Spinal cord (tissue), 10 donors: ENCODE measurements at places on chromosomes 5 and 9.

DNA sequence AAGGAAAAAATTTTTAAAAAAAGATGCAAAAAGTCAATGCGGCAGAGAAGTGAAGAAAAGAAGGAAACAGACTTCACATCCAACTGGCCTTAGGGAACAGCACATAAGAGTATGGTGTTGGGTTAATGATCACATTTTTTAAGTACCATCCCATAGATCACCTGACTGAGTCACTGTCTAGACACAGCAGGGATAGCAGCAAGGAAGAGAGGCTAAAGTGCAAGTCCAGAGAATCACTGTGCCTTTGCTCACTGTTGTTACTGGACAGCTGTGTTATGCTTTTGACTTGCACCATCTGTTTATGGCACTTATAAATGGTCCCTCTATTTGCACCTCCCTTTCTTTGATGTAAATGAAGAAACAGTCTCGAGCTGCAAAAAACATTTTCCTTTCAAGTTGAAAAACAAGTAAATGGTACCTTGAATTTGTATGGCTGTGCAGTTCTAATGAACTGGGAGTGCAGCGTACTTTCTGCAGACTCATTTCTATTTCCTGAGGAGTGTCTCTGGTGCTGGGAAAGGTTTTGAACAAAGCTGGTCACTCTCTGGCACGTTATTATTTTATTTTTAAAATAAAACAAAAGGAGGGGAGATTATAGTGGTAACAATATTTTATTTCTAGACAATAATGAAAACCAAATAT, 84.2 kb downstream of the TRPM6 start:
- H3K4me1 ChIP-seq = no peaks in the 10 kb centered on the region
- no peak overlapping the region for H3K4me3 ChIP-seq
- no peak overlapping the region for H3K27ac ChIP-seq
- no peaks in the 10 kb centered on the region for H3K36me3 ChIP-seq
- DNase-seq = no peak
- no peaks in the 10 kb centered on the region for H3K27me3 ChIP-seq

- no peaks in the 10 kb centered on the region for H3K27me3 ChIP-seq
- no peak overlapping the region for H3K27ac ChIP-seq
- H3K4me1 ChIP-seq = no peaks in the 10 kb centered on the region
- H3K4me3 ChIP-seq = no peak overlapping the region
- peaks cover 42% of the 10 kb centered on the region for H3K36me3 ChIP-seq
Observed at GRCh38 chr9:37540634-37541033, 35.5 kb downstream of the FBXO10 start.

- DNase-seq = no peak
- H3K36me3 ChIP-seq = no peaks in the 10 kb centered on the region
- no peaks in the 10 kb centered on the region for H3K4me1 ChIP-seq
- H3K27ac ChIP-seq = no peak overlapping the region
Observed at GRCh38 chr5:169265888-169266287, 35.1 kb downstream of the SLIT3 start.

GRCh38 chr5:145637396-145637795, 197.7 kb downstream of the PRELID2 start:
- H3K27me3 ChIP-seq = no peaks in the 10 kb centered on the region
- H3K27ac ChIP-seq = no peak overlapping the region
- no peaks in the 10 kb centered on the region for H3K4me1 ChIP-seq
- no peak for DNase-seq
- H3K36me3 ChIP-seq = no peaks in the 10 kb centered on the region

- H3K36me3 ChIP-seq = no peaks in the 10 kb centered on the region
- H3K4me3 ChIP-seq = no peak overlapping the region
- DNase-seq = no peak
- no peaks in the 10 kb centered on the region for H3K4me1 ChIP-seq
Observed at GRCh38 chr5:67518227-67518626, 321.6 kb upstream of the CD180 start.

DNA sequence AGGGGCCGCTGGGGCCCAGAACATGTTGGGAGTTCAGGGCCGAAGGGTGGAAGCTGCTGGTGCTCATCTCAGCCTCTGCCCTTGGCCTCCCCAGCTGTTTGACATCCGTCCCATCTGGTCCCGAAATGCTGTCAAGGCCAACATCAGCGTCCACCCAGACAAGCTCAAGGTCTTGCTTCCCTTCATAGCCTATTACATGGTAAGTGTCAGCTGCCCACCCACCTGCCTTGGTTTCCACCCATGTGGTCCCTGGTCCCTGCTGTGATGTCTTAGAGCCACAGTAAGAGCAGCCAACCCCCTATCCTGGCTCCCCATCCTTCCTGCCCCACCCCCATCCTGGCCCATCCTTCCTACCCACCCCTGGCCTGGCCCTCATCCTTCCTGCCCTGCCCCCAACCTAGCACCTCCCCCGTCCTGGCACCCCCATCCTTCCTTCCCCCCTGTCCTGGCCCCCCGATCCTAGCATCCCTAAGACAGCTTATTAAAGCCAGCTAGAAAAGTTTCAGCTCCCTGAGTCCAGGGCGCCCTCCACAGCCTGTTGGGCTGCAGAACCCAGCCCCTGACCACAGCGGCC, 9.7 kb upstream of the CEL start:
- H3K27ac ChIP-seq = no peak overlapping the region
- peaks cover 6% of the 10 kb centered on the region for H3K4me1 ChIP-seq
- H3K27me3 ChIP-seq = no peaks in the 10 kb centered on the region
- H3K4me3 ChIP-seq = no peak overlapping the region
- peaks cover 83% of the 10 kb centered on the region for H3K36me3 ChIP-seq
- DNase-seq = no peak

- no peaks in the 10 kb centered on the region for H3K36me3 ChIP-seq
- no peaks in the 10 kb centered on the region for H3K27me3 ChIP-seq
- no peak overlapping the region for H3K27ac ChIP-seq
Observed at GRCh38 chr9:120198027-120198426, 381.9 kb downstream of the CDK5RAP2 start.

- peaks cover 48% of the 10 kb centered on the region for H3K4me1 ChIP-seq
- H3K27ac ChIP-seq = peak overlapping the region; percentile 52
- DNase-seq = no peak
- no peaks in the 10 kb centered on the region for H3K36me3 ChIP-seq
Observed at GRCh38 chr9:88536023-88536324, 996 bp downstream of the NXNL2 start.

DNA sequence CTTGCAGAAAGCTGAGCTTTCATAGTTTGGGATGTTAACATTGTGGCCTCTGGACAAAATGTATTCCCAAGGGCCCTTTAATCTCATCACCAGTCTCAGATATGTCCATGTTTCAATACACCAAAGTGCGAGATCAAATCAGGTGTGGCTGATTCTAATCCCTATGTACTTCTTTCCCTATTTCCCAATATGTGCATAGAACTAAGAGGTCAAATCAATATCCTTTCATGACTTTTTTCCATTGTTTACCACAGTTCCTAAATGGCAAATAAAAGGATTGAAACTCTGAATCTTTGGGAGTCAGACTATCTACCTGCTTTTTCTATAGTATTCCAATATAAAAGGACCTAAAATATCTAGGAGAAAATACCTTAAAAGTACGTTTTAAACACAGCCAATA, 105.0 kb downstream of the FBXO38 start:
- no peak overlapping the region for H3K27ac ChIP-seq
- H3K4me1 ChIP-seq = no peaks in the 10 kb centered on the region
- H3K4me3 ChIP-seq = no peak overlapping the region
- no peak for DNase-seq

DNA sequence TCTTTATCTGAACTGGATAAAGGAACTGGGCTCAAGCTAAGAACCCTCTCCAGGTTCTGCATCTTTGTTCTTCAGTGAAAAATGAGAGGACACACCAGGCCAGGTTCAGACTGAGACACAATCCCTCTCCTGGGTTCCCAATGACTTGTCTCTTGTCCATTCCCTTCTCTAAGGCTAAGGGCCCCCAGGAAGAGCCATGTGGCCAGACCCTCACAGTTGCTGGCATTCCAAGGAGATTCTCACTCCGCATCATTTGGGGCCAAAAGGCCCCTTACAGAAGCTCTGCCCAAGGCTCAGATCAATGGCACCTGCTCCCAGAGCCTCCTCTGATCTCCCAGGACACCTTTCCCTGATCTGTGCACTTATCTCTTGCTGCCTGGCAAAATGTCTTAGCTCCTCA, 4.9 kb downstream of the IL4 start:
- H3K4me1 ChIP-seq = no peaks in the 10 kb centered on the region
- H3K27ac ChIP-seq = no peak overlapping the region
- H3K36me3 ChIP-seq = no peaks in the 10 kb centered on the region
- no peak overlapping the region for H3K4me3 ChIP-seq
- DNase-seq = no peak

- no peak overlapping the region for H3K4me3 ChIP-seq
- H3K36me3 ChIP-seq = no peaks in the 10 kb centered on the region
- peaks cover 3% of the 10 kb centered on the region for H3K4me1 ChIP-seq
- DNase-seq = no peak
Observed at GRCh38 chr9:89821081-89821480, 216.3 kb downstream of the GADD45G start.

DNA sequence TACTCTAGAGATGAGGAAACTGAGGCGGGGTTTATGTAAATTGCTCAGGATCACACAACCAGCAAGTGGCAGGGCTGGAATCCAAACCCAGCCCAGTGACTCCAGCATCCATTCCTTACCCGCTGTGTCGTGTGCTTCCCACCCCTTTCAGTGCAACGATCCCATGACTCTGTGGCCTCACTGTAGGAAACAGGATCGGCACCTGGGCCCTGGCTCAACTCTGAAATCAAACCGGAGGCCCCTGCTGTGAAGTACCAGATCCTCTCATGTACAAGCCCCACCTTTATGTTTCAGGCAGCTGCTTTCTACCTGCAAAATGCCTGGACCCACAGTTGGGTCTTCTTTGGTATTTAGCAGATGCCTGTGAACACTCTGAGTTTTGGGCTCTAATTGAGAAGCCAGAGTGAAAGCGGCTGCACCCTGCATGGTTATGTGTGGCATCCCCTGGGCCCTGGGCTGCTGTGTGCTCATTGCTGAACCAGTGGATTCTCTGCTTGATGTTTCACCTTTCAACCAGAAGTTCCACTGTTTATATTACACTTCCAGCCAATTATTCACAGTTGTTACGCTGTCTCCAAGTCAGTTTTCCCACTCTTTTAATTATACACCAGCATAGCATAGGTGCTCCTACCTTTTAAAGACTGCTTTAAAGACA, 36.7 kb downstream of the ABLIM3 start:
- peaks cover 8% of the 10 kb centered on the region for H3K4me1 ChIP-seq
- H3K27ac ChIP-seq = no peak overlapping the region
- no peak for DNase-seq

DNA sequence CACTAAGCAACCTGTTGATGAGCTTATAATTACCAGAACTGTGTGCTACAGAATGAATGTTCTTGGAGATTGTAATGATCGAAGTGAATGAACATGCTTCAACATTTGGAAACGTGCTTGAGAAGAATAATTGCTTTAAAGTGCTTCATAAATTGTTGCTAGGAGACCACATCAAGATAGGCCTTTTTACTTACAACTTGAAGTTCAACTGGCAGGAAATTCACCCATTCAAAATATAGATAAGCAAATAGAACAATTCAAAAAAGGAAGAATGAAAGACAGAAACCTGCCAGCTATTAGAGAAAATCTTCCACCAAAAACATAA, 38.0 kb upstream of the SLC44A1 start:
- H3K27me3 ChIP-seq = no peaks in the 10 kb centered on the region
- no peak overlapping the region for H3K4me3 ChIP-seq
- DNase-seq = no peak
- no peaks in the 10 kb centered on the region for H3K36me3 ChIP-seq

- H3K4me1 ChIP-seq = no peaks in the 10 kb centered on the region
- H3K36me3 ChIP-seq = no peaks in the 10 kb centered on the region
- H3K27ac ChIP-seq = no peak overlapping the region
- no peak for DNase-seq
Observed at GRCh38 chr5:76831110-76831452, 12.3 kb downstream of the F2RL1 start.

DNA sequence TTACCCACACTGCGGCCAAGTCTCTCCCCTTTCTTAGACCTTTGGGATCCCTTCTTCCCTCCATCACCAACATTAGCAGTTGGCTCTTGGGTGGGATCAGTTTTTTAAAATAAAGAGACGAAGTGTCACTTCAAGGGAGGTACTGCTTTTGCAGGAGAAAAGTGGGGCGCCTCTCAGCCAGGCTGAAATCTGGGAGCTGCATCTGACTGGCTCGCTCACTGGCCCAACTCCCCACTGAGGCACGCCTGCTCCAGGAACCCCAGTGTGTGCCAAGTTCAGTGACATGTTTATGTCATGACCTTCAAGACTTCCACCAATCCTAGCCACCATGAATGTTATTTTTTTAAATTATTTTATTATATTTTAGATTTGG, 130.5 kb downstream of the MVB12B start:
- peaks cover 31% of the 10 kb centered on the region for H3K4me1 ChIP-seq
- no peaks in the 10 kb centered on the region for H3K27me3 ChIP-seq
- no peak overlapping the region for H3K4me3 ChIP-seq
- H3K36me3 ChIP-seq = peaks cover 29% of the 10 kb centered on the region
- no peak for DNase-seq
